ENCODE measurements at places on chromosomes 3 and 15.

- DNase-seq, result no peak
Measured at GRCh38 chr15:77455696-77456321, 35.1 kb downstream of the HMG20A start.

DNA sequence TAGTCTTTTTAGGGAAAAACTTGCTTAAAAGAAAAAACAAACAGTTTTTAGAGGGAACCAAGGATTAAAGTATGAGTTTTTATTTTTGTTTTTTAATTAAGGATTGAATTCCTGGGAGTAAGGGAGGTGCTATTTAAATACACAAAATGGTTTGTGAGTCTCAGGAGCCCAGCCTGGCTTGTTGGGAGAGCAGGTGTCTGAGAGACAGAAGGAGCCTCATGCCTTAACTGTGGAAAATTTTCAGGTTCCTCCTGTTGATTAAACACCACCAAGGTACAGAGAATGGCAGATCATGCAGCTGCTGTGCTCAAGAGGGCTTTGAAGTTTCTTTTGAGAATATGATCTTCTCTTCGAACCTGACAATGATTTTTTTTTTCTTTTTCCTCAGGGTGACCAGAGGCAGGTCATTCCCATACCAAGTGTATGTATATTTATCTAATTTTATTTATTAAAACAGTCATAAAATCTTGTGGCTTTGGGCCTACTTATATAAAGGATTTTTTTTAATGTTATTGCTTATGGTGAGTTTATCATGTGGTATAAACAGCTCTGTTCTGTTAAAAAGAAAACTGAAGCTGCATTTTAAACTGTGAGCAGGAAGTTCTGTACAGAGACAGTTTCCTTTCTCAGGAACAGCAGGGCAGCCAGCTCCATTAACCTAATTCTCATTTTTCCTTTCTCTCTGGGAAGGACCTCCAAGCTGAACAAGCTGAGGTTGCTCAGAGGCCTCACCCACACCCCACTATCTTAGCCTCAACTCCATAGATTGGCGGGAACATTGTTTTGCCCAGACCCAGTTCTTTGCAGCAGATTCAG, 33.7 kb upstream of the VILL start:
- DNase-seq, result no peak

DNA sequence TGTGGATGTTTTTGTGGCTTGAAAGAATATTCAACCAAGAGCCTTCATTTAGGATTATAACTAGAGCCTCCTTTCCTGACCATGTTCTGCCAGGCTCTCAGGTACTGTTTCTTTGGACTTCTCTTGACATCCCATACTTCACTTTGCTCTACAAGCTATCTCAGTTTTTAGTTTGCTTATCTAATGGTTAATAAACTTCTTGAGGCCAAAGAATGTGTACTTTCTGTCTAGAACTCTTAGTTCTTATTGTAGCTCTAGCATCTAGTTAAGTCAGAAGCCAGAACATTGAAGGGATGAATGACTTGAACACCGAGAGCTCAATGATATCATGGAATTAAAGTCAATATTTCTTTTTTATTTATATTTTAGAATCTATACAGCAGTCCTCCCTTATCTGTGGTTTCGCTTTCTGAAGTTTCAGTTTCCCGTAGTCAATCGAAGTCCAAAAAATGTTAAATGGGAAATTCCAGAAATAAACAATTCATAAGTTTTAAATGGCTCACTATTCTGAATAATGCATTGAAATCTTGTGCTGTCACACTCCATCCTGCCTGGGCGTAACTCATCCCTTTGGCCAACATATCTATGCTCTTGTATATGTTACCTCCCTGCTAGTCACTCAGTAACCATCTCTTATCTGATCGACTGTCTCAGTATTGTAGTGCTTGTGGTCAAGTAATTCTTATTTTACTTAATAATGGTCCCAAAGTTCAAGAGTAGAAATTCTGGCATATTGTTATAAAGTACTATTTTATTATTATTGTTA, 368.6 kb upstream of the RBMS3 start:
- no peak for DNase-seq

DNA sequence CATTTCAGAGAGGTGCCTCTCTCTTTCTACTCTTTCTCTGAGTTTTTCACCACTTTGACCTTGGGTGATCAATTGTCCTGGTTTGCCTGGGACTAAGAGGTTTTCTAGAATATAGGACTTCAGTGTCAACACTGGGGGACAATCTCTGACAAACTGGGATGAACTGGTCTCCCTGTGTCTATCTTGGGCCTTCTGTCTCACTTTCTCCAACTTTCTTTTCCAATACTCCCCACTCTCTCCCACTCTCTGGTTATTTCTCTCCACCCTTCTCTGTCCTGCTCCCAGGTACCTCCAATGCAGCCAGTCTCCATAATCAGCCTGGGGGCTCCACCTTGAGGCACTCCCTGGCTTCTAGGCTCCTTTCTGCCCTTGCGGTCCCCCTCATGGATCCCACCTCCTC, 4.7 kb upstream of the ITGA11 start:
- no peak for DNase-seq

DNA sequence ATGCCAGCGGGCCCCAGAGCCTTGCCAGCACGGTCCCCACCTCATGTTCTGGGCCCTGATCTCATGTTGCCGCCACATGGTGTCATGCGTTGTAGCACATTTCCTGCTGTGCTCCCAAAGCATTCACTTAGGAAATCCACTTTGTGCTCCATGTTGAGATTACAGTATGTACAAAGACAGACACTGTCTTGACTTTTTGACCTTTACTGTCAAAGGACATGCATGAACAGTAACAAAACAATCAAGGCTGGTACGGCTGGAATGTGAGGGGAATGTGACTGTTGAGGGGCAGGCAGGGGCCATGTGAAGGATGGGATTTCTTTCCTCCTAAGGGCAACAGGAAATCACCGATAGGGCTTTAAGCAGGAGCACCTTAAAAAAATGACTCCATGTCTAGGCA, 53.3 kb upstream of the RPL32 start:
- DNase-seq, result no peak

DNA sequence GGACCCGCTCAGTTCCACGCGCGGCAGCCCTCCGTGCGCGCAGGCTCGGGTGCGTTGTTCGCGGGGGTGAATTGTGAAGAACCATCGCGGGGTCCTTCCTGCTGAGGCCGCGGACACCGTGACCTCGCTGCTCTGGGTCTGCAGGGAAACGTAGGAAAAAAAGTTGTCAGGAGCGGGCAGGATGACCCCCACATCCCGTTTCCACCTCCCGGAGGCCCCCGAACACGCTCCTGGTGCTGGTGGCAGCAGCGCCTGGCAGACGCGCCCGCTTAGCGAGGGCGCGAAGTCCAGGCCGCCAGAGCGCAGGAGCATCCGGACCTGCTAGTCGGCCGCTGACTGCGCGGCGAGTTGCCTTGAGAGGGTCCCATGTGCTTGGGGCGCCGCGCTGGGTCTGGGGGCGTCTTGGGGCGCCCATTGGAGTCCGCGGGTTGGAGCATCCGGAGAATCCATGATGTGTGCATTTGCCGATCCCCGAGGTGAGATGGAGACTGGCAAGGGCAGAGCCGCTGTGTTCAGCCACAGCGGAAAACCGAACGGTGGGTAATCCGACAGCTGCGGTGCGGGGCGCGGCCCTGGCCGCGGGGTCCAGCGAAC, 520 bp downstream of the GREM1 start:
- DNase-seq, result no peak

GRCh38 chr3:11392014-11392859, 120.0 kb downstream of the ATG7 start:
- no peak for DNase-seq
